Endothelial cell of umbilical vein (primary cell): ENCODE measurements at places on chromosomes 11 and 22. TPM values are rescaled to one million over a fixed set of nuclear protein-coding genes. Genes with fewer than 3 reads are reported as not detected.

The LMNTD2 gene
- total RNA-seq: 1.8 and 2.1 TPM in 2 replicates

DNA sequence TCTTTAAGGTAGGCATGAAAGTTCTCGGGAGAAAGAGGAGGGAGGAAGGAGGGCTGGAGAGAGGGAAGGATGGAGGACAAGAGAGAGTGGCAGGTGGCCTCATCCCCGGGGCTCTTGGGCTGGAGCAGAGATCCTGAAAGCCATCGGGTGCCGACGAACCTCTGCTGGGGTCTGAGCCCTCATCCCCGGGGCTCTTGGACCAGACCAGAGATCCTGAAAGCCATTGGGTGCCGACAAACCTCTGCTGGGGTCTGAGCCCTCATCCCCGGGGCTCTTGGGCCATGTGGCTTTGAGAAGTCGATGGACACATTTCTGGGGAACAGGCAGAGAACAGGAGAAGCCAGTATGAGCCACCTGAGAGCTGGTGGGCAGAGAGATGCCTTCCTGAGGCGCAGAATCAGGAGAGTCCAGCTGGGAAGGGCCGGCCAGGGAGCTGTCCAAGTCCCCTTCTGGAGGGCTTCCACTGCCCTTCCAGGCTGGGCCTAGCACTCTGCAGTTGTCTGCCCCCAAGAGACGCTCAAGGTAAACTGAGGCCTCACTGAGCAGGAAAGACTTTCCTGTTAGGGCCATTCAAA lies 1398.1 kb downstream of the BRD1 start:
- no peak for DNase-seq

DNA sequence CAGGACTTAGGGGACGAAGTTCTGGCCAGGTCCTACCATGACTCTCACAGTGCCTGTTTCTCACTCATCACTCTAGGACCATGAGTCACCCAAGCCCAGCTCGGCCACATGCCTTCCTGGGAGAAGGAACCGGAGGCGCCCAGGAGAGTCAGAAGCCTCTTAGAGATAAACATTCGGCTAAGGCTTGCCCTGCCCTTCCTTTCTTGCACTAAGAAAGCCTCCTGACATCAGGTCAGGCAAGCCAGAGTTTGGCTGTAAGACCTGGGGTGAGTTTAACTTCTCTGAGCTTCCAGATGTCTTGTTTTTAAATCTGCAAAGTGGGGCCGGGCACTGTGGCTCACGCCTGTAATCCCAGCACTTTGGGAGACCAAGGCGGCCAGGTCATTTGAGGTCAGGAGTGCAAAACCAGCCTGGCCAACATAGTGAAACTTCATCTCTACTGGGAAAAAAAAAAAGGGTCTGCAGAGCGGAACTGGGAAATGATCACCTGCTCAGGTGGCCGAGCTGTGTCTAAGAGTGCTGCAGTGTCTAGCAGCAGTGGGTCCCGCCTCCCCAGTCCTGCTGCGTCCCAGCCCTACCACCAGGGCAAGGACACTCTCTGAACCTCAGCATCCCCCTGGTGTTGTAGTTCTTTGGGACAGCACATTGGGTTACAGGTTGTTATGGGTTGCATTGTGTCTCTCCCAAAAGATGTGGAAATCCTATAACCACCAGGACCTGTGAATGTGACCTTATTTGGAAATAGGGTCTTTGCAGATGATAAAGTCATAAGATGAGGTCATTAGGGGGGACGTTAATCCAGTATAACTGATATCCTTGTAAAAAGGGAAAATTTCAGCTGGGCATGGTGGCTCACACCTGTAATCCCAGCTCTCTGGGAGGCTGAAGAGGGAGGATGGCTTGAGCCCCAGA lies 1.8 kb upstream of the CARS1 start:
- peak; percentile 66 for DNase-seq

DNA sequence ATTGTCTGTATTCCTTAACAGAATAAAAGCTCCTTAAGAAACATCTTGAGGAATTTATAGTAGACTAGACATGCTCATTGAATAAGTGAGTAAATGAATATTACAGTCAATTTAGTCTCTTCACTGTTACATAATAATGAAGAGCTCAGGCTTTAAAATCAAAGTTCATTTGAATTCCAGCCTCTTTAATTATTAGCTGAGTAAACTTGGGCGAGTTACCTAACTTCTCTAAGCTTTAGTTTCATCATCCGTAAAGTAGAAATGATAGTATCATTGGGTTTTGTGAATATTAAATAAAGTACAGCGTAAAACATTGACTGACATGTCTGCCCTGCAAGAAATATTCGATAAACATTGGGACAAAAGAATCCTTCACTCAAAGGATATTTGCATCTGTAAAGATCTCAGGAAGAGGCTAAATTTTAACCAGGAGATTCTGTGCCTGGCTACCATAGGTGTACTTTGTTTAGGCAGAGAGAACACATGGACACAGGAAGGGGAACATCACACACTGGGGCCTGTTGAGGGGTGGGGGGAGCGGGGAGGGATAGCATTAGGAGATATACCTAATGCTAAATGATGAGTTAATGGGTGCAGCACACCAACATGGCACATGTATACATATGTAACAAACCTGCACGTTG lies 15.2 kb upstream of the BBOX1 start:
- DNase-seq: no peak

DNA sequence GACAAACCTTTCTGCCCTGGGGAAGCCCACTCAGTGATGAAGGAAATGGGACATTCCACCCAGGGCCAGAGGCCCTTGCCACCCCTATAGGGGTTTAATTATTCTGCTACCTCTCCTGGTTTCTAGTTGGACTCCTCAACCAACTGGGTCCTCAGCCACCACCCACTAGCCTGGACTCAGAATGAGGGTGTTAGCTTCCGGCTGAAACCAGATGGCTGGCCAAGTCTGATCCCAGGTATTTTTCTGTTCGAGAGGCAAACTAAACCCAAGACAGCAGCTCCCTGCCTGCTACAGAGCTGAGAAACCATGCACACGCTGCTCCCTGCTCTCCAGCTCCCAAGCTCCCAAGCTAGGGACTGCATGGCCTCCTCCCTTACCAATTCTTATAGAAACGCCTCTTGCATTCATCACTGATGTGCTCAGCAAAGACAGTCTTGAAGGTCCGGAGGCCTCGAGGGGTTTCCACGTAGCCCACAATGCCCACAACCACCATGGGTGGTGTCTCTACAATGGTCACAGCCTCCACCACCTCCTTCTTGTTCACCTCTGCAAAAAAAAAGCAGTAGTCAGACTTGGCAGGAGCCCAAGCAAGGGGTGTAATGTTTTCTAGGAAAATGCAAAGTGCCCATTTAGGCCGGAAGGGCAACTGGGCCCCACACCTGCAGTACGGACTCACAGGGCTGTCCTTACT lies 2.2 kb downstream of the RPL3 start:
- DNase-seq: no peak

- DNase-seq: no peak
Observed at GRCh38 chr11:124875401-124875800, 10.2 kb downstream of the ROBO3 start.
